ENCODE measurements at places on chromosomes 1 and 21.

DNA sequence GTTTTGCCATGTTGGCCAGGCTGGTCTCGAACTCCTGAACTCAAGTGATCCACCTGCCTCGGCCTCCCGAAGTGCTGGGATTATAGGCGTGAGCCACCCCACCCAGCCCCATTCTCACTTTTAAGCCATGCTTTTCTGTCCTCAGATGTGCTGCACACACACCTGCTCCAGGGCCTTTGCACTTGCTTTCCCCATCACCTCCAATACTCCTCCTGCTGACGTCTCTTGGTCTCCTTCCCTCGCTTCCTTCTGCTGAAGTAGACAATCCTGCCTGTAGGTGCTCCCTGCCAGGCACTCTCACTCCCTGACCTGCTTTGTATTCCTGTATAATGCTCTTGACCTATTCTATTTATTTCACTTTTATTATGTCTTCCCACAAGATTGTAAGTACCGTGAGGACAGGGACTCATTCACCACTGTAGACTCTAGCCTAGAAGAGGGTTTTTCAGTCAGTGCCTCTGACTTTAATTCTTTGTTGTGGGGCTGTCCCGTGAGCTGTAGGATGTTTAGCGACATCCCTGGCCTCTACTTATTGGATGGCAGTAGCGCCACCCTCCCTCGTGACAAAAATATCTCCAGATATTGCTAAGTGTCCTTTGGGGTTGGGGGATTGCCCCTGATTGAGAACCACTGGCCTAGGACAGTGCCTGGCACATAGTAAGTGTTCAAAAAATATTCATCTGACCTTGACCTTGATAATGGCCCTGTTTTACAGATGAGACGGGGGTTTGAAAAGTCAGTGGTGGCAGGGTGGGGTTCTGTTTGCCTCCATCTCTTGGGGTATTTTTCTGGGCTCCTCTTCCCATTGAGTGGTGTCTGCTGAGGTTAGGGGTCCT, 4.6 kb downstream of the TNFRSF1B start:
- DNase-seq: no peak

GRCh38 chr1:18149027-18149641, 41.5 kb downstream of the IGSF21 start:
- DNase-seq: no peak

DNA sequence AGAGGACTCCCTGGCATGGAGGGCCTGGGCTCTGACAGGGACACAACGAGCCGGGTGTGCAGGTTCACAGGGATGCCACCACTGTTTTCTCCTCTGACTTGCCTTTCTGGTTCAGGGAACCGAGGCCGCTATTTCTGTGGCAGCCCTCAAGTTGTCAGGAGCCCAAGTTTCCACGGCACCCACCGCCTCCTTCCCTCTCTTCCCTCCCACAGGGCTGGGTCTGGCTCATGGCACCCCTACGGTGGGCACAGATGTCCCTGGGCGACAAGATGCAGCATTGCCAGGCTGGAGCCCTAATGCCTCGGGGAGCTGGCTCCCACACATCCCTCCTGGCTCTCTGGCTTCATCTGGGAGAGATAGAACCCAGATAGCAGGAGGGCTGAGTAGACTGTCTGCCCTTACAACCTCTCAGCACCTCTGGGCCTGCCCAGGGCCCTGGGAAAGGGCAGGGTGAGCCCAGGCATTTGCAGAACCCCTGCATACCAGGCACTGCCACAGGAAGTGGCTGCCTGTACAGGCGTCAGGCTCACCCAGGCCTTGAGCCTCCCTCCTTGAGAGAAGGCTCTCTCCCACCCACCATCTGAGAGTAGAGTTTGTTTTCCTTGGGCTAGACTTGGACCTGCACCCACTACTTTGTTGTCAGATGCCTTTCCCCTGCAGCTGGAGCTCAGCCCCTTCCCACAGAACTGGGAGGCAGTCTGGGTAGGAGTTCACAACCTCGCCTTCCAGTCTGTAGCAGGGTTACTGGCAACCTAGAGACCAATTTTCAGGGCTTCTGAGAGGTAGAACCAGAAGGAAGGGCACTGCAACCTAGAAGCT, 20.5 kb downstream of the KCNC4 start:
- DNase-seq: no peak

GRCh38 chr1:183290628-183291027, 104.6 kb downstream of the LAMC2 start:
- DNase-seq: no peak

- no peak for DNase-seq
These were observed 350.4 kb downstream of the AMY1C start for GRCh38 chr1:104100115-104100514.

DNA sequence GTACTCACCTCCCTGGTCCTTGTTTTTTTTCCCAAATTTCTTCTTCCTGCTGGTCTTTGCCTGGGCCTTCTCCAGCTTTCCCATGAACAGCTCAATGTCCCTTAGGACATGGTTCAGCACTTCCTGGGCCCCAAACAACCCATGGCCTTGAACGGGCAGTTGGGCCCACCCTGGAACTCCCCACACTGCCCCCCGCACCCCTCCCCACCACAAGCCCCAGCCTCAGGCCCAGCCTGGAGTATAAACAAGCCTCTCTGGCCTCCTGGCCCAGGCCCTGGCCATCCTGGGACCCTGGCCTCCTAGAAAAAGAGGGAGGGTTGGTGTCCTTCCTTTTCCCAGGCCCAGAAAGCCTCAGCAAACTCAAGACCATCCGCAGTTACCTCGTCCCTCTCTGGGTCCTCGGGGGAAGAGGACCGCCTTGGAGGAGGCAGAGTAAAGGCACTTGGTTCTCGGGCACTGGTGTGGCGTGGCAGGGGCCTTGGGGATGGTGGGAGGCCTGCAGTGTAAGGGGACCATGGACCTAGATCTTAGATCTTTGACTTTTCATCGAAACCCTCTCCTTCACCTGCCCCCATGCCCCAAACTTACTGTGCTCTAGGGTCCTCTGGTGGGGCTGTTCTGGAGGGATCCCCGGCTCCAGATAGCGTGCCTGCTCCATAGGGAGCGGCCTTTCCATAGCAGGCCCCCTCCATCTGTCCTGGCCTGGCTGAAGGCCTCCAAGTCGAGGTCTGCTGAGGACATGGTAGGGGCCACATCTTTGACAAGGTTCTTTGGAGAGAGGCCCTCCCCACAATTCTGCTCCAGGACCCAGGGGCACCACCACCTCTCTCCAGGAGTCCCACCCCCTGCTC, 5.6 kb downstream of the EPS8L3 start:
- DNase-seq: no peak

DNA sequence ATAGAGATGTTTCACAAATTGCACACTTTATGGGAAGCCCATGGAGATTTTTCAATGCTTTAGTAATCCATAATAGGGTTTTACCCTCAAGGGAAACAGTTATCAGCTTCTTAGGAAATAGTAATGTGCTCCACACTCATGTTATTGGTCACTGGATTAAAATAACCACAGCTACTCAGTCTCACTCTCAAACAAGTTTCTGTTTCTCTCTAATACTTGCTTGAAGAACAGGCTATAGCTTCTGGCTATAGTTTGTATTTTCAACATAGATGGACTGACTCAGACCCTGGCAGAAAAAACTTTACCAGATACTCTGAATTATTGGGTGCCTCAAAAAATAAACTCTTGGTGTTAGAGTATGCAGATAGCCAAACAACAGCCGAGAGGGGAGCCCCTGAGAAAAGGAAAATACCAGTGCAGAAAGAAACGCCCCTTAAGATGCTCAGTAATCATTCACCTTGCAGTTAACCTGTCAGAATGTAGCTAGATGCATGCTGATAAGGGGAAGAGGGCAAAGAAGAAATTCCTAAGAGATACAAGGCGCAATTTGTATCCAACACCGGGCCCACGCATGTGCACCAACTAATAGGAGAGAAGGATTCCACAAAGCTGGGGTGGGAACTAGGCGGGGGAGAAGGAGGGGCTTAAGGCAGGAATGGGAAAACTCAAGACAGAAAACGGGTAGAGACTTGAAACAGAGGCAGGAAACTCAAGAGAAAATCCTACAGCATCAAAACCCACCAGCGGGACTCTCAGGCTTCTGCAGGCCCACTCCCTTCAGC, 30.4 kb upstream of the PDE4B start:
- DNase-seq: no peak

GRCh38 chr1:25756215-25756614, 43.8 kb upstream of the SELENON start:
- DNase-seq: no peak

DNA sequence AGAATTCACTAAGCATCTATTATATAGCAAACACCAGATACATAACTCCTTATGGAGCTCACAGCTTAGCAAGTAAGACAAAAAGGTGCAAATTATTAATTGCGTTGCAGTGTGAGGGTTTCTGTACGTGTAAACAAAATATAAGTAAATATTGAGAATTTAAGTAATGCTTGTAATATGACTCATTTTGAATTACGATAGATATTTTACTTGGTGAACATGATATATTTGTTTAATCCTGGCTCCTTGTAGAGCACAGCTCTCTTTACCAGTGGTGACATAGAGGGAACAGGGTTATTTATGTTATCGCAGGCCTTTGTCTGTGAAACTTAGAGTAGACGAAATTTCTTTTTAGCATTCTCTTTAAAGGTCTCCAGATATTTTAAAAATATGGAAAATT, 36.4 kb downstream of the LYPLAL1 start:
- no peak for DNase-seq

Data from AG08396 (cell line).